Fibroblast of skin of abdomen (primary cell): ENCODE measurements at places on chromosomes 7 and 10.

- DNase-seq, result no peak
These were observed 135.4 kb upstream of the POT1 start for GRCh38 chr7:125065001-125065400.

- DNase-seq, result peak; percentile 25
These were observed 2.7 kb upstream of the TMEM254 start for GRCh38 chr10:80075781-80076180.

GRCh38 chr7:107686816-107687387, 26.3 kb downstream of the SLC26A4 start:
- DNase-seq, result no peak

DNA sequence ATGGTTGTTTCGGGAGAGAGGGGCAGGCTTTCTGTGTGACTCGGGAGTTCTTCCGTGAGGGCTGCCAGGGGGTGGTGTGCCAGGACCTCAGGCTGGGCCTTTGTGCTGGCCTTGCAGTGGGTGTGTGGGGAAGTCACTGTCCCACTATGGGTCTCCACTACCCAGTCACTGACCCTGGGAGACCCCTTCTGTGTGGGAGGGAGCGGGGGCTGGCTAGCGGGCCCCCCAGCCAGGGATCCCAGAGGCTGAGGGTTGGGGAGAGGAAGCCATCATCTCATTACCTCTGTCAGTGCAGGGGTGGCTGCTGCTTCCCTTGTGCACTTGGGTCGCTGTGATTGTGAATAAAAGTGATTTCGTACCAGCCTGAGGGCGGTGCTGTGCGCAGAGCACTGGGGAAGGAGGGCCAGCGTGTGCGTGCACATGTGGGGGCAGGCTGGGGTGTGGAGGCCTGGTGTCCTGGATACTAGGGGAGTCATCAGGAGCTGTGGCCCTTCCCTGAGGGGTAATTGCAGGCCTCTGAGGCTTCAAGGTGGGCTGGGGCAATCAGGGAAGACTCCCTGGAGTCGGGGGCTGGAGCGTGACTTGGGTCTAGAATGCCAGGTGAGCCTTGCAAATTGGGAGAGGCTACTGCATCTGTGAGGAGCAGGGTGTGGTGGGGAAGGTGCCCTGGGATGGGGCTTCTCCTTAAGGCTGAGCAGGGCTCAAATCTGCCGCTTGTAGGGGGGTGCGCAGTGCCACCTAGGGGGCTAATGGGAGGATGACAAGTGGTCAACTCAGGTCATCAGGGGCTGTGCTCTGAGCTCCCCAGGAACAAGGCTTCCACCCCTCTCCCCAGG, 98.9 kb downstream of the NEURL1 start:
- peak; percentile 26 for DNase-seq

DNA sequence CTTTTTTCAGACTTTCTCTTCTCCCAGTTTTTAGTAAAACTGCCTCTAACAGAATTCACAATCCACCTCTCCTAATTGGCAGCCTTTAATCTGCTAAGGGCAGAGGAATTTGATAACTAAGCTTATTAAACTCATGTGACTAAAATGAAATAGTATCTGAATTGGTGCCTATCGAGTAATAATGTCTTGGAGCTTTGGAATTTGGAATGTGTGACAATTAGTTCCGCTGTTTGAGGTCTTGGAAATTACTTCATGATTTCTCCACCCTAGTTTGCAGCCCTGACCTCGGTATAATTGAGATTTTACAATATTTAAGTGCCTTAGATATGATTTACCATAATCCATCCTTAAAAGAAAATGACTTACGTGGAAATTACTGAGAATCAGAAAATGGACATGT, 190.4 kb upstream of the NEBL start:
- peak; percentile 7 for DNase-seq

GRCh38 chr7:91503934-91504555, 239.8 kb downstream of the FZD1 start:
- DNase-seq, result no peak

GRCh38 chr7:107661081-107661864, 645 bp downstream of the SLC26A4 start:
- DNase-seq, result peak; percentile 35

GRCh38 chr7:78130446-78131215, 332.1 kb downstream of the PHTF2 start:
- DNase-seq, result peak; percentile 54

DNA sequence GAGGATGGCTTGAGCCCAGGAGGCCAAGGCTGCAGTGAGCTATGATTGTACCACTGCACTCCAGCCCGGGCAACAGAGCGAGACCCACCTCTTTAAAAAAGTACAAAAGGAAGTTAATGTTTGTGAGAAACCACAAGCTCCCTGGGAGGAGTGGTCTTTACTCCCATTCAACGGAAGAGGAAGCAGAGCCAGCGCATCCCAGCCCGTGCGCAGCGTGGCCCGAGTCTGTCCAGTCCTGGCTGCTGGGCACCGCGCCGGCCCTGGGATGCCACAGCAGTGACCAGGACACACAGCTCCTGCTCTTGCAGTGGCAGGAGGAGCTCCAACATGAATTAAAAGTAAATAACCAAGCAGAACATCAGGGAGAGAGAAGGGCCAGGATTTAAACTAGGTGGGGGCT, 68.4 kb downstream of the ELFN1 start:
- no peak for DNase-seq

- DNase-seq, result no peak
These were observed 363.7 kb upstream of the PODXL start for GRCh38 chr7:131919920-131920709.

GRCh38 chr7:135362871-135363270, 129.2 kb downstream of the STRA8 start:
- DNase-seq, result no peak

DNA sequence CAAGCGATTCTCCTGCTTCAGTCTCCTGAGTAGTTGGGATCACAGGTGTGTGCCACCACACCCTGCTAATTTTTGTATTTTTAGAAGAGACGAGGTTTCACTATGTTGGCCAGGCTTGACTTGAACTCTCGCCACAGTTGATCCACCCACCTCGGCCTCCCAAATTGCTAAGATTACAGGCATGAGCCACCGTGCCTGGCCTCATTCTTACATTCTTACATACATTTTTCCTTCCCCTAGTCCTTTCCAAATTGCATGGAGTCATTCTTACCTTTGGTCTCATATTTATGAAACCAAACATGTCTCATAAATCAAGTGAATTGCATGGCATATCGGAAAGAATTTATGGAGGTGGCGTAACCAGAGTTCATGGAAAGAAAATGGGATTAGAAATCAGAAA, 148.5 kb downstream of the ANLN start:
- no peak for DNase-seq

- peak; percentile 61 for DNase-seq
These were observed 633.8 kb upstream of the IGFBP3 start for GRCh38 chr7:46554688-46555422.

DNA sequence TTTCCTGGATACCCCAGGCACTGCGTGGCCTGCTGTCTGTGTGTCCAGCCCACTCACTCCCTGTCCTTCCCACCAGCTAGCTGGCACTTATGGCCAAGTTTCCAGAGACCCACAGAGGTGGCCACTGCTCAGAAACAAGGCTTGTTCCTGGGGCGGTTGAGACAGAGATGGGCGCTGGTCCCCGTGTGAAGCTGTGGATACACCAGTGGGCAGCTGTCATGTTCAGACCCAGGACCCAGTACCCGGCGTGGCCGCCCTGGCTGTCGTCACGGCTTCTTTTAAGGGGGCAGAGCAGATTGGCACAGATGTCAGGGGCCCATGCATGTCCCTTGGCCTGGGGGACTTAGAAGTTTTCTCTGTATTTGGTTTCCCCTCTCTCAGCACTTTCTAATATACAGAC, 36.3 kb downstream of the FOXL3 start:
- DNase-seq, result no peak

GRCh38 chr7:5439572-5440496, 16.2 kb upstream of the TNRC18 start:
- DNase-seq, result no peak

DNA sequence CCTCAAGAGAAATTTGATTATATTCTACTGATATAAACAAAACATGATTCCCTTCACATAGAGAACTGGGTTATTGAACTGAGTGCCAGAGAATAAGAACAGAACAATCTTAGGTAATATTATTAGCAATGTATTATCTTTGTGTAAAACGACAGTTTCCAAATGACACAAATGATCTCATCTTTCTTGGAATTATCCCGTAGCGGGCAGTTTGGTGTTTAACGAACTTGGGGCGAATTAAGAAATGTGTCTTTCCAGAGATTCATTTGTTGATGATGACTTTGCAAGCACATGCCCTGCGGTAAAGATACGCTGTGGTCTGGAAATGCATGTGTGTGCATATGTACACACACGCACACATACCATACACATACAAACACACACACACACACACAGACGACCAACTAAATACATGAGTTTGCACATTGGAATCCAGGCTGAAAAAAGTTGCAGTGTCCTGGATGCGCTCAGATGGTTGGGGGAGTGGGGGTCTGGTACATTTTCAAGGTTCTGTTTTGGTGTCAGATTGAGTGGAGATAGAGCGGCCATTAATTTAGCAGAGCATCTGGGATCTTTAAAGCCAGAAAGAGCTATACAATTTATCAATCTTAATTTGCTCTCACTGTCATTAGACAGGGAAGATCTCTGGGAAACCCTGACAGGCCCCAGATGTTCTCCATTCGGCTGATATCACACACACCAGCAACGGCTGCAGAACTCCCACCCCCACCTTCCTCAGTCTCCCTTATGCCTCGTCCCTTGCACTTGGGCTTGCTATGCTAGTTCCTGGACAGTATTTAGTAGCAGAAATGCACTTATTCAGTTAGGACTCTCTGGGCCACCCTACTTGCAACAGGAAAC, 112.4 kb upstream of the FAM171A1 start:
- peak; percentile 82 for DNase-seq

GRCh38 chr10:17910125-17910789, 41.5 kb upstream of the SLC39A12 start:
- DNase-seq, result peak; percentile 57

- DNase-seq, result peak; percentile 35
These were observed 616.3 kb upstream of the IGFBP3 start for GRCh38 chr7:46537191-46537905.
